ENCODE measurements at places on chromosomes 2 and 18.

- DNase-seq = no peak
Observed at GRCh38 chr2:191688934-191689695, 11.2 kb downstream of the NABP1 start.

DNA sequence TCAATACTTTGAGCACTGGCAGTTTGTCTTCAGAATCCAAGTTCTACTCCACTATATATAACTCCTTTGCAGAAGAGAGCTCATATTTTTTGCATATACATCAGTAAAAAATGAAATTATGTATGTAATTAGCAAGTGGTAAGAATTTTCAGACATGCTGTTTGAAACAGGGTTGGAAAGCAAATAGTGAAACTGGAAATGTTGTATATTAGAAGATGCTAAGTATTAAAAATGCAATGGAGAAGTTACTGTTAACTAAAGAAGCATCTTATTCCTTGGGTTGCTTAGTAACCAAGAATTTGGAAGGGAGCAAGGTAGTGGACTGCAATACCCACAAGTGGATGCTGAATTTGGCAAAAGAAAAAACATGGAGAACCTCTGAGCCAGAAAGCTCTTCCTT, 88.6 kb upstream of the DLGAP1 start:
- DNase-seq = no peak

DNA sequence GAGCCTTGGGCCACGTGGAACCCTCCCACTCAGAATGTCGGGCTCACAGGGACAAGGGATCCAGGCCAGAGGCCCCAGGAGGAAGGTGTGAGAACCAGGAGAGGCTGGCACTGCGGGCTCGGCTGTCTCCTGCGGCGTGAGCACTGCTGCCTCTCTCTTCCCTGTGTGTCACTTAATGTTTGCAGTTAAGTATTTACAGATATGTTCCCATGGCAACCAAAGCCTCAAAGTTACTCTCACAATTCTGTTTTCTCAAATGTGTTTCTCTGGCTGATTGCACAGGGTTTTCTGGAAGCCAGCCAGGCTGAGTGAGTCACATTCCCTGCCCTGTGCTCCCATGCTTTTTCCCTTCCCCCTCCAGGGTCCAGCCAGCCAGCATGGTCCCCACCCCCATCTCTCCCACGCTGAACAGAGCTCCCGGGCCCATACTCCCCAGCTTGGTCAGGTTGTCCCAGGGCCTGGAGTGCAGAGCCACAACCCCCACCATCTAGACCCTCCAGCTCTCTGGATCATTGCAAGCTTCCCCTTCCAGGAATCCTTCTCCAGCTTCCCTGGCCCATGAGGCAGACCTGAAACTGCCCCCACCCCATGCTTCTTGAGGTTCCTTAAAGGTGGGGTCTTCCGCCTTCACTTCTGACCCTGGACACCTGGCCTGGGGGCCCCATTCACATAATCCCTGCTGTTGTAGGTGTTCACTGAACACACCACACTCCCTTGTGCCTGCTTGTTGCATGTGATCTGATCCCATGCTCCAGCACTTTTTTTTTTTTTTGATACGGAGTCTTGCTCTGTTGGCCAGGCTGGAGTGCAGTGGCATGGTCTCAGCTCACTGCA, 265.9 kb downstream of the CELF4 start:
- DNase-seq = no peak

DNA sequence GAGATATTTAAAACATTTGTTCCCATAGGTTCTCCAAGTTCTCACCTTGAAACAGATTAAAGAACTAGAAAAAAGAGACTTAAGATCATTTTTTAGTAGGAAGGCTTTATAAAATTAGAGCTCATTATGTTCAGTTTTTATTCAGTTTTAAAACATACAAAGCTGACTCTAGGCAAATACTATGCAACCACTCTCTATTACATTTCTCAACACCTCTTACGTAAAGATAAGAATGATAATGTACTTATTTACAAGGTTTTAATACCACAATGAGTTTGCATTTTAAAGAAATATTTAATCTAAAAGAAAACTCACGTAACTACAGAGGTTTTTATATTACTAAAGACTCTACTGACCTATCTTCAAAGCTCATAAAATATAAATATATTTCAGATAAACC, 68.8 kb downstream of the TMEM131 start:
- no peak for DNase-seq

GRCh38 chr2:223744580-223744979, 92.8 kb downstream of the AP1S3 start:
- DNase-seq = no peak

GRCh38 chr2:129880971-129881370, 98.5 kb upstream of the RAB6C start:
- no peak for DNase-seq

DNA sequence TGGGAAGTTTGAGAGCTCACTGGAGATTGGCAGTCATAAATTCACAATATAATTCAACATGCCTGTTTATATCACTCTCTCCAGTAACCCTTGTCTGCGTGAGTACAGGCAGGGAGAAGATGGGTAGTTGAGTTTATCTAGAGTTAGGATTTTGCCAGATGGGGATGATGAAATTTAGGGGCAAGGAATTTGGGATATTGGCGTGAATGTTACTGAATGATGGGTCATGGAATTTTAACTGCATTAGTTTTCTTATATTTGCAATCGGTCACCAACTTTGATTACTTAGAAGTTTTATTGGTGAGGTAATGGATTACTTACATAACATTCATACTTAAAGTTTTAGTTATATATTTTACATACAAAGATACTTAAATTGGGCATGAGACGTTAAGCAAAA, 35.1 kb downstream of the SANBR start:
- no peak for DNase-seq

- no peak for DNase-seq
Observed at GRCh38 chr2:128834207-128834879, 515.7 kb upstream of the HS6ST1 start.

Measured in T follicular helper cell (primary cell).